ENCODE measurements at places on chromosomes 5 and 9.

GRCh38 chr9:120692901-120693699 is 21.2 kb downstream of the MEGF9 start:
- no peak for DNase-seq

- peak; percentile 75 for DNase-seq
These were observed 34.6 kb downstream of the SPARC start for GRCh38 chr5:151651997-151652645.

GRCh38 chr5:177403102-177403791 is 2.8 kb upstream of the PFN3 start:
- peak; percentile 55 for DNase-seq

DNA sequence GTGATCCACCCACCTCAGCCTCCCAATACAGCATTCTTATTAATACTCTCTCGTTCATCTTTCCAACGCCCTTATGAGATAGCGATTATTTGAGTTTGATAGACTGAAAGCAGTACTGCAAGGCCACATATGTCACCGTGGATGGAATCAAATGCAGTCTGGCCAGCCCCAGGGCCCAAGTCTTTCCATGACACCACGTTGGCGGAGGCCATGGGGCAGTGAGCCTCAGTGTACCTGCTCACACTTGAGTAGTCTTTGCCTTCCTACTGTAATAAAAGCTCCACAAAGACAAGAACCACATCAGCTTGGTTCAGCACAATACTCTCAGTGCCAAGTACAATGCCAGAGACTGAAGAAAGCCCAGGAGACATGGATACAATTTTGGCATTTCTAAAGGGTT is 88.5 kb downstream of the TTLL11 start:
- DNase-seq: no peak

GRCh38 chr9:34211395-34211794 is 32.6 kb downstream of the UBAP1 start:
- DNase-seq: no peak

GRCh38 chr5:67094476-67095300 is 101.9 kb downstream of the CD180 start:
- no peak for DNase-seq

DNA sequence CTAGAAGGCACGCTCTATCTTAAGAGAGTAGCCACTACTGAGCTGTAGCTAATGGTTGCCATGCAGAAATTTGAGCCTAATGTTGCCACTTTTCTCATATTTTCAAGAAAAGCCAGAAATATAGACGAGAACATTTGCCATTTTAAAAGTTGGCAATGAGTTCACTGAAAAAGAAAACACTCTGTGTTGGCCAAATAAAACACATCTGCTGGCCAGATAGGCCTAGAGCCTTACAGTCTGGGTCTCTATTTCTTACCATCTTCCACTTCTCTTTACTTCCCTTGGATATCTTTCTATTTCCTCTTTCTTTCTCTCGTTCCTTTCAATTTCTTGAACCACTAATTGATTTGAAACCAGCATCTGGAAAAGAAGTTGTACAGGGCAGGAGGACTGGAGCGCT is 36.6 kb upstream of the VCAN start:
- no peak for DNase-seq

- no peak for DNase-seq
These were observed 264.5 kb upstream of the CDH6 start for GRCh38 chr5:30928956-30929355.

DNA sequence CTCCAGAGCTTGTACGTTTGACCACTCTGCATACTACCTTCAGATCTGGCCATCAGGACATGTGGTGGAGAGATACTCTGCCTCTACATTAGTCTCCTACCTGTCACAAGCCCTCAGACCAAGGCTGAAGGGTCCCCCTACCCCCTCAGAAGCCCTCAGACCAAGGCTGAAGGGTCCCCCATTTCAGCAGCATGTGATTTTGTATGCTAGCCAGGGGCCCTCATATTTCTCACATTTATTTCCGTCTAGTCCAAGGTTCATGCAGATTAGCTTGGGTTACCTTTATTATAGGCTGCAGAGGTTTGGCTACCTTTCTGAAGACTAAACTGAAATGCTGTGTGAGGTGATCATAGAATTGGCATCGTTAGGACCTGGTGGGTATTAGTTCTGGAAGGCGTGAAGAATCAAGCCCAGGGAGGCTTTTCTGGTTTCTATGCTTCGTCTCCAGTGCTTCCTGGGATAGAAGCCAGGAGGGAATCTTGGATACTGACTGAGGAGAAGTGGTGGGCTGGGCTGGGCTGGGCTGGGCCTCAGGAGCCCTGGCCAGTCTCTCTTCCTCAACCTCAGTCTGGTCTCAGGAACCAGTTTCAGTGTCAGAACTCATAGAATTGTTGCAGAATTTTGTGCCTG is 2.8 kb downstream of the SMIM32 start:
- DNase-seq: no peak

- no peak for DNase-seq
These were observed 181.7 kb upstream of the S1PR3 start for GRCh38 chr9:88809355-88810161.

DNA sequence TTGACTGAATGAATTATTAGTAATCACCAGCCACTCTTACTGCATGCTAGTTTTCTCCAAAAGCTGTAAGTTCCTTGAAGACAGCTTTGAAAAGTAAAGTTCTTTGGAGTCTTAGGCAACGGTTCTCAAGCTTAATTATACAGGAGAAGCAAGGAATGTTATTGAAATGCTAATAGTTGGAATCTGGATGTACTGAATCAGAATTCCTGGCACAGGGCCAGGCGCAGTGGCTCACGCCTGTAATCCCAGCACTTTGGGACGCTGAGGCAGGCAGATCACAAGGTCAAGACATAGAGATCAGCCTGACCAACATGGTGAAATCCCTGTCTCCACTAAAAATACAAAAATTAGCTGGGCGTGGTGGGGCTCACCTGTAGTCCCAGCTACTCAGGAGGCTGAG is 33.4 kb downstream of the GRIA1 start:
- no peak for DNase-seq

GRCh38 chr9:98091735-98092612 is 27.0 kb downstream of the TRIM14 start:
- DNase-seq: no peak

GRCh38 chr9:37486616-37487548 is 1.1 kb downstream of the POLR1E start:
- DNase-seq: no peak

GRCh38 chr5:107634981-107635848 is 35.5 kb downstream of the EFNA5 start:
- DNase-seq: no peak

DNA sequence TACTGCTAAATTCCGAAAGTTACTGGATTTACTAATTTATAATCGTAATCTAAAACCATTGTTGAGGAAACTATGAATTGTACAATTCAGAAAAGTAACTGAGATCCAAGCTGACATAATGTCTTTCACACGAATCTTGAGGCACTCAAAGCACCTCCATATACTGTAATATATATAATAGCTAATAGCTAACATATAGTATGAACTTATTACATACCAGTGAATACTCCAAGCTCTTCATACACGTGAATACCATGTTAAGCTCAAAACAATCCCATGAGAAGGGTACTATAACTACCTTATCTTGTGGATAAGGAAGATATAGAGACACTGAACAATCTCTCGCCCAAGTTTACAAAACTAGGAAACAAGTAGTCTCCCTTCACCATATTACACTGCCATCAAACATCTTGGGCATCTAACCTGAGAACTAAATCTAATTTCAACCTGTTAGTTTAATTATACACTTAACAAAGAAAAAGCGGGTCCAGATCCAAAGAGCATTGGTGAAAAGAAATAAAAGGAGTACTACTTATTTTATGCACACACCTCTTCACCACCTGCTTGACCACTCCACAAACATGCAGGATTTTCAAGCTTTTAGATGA is 1.0 kb downstream of the NUDCD2 start:
- no peak for DNase-seq

DNA sequence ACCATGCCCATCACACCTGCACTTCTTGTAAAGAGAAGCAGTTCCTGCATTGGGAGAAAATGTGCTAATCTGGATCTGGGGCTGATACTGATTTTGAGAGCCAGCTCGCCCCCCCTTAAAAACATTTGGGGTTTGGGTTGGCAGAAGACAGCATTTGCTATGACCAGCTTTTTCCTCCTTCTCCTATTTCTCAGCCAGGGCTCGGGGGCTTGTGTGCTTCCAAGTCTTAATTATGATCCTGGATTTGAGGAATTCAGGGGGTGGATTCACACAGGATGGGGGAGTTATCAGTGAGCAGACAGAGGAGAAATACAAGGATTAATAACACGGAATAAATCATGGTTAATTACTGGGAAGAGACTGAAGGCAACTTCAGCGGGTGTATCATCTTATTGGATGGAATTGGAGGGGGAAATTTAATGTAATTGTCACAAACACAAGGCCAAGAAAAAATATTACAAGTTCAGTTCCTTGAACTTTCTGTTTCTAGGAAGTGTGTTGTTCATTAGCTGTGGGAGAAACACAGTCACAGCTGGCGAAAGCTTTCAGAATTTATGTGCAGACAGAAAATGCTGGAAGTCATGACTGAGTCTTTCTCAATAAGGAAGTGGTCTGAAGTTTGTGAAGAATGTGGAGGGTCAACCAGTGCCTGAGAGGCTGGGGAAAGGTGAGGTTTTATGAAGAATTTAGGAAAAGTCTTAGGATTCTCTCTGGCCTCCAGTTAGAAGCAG is 15.3 kb downstream of the C9orf152 start:
- DNase-seq: no peak

DNA sequence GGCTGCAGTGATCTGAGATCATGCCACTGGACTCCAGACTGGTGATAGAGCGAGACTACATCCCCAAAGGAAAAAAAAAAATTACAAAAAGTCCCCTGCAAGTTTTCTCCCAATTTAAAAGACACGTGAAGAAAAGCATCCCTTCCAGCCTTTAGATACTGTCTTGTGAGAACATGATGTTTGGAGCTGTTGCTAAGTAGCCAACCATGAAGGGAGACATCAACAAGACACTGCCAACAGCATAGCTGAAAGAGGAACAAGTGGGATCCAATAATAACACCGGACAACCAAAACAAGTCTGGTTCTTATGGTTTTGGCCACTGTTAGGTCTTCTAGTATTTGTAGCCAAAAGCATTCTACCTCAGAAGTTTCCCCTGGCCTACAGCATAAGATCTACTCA is 118.9 kb upstream of the CCDC180 start:
- no peak for DNase-seq

- DNase-seq: no peak
These were observed 125.1 kb upstream of the CLINT1 start for GRCh38 chr5:157983906-157984551.

- DNase-seq: no peak
These were observed 13.7 kb upstream of the RHOBTB3 start for GRCh38 chr5:95717439-95717838.

DNA sequence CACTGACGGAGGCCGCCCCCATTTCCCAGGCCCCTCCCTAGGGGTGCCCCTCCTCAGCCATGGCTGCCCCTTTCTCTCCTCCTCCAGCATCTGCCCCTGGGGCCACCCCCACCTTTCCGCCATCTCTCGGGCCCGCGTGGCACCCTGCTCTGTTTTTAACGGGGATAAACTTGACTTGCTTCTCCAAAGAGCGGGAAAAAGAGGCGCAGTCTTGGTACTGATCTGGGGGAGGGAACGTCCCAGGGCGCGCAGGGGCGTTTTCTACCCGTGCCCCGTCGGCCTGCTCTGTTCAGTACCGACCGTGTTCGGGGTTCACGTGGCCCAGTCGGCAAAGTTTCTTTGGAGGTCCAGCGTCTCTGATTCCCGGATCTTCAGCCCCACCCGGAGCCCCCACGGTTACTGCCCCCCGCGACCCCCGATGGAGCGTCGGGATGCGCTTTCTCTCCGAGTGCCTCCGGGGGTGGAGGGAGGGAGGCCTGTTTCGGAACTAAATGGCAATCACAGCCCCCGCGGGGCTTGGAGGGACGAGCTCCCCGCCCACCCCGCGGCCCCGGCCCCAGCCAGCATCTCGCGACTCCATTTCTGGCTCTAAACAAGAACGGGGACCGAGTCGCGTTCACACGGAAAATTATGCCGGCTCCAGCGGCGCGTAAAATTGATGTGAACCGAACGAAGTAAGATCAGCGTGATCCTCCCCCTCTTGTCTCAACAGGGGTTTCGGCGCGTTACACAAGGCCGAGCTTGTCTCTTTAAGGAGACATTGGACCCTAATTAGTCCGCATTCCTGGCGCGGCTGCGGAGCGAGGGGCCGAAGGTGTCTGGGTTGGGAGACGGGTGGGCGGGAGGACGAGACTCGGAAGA is 1.1 kb upstream of the TLE4 start:
- peak; percentile 66 for DNase-seq

GRCh38 chr5:43179836-43180235 is 12.2 kb upstream of the NIM1K start:
- DNase-seq: no peak

GRCh38 chr5:457195-457961 is 14.4 kb downstream of the EXOC3 start:
- DNase-seq: no peak

DNA sequence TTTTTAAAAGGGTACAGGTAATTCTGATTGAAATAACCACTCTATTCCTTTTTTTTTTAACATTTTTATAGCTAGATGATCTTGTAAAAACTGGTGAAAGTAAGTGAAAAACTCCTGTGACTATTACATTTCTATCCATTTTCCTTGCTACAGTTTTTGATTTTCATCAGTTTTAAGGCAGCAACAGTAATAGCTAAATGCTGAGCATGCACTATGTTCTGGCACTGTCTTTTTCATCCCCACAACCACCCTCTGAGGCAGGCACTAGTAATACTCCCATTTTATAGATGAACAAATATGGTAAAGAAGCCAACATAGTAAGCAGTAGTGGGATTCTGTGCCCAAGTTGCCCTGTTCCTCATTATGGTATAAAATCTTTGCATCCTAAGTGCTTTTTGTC is 113.0 kb upstream of the IL7R start:
- no peak for DNase-seq

DNA sequence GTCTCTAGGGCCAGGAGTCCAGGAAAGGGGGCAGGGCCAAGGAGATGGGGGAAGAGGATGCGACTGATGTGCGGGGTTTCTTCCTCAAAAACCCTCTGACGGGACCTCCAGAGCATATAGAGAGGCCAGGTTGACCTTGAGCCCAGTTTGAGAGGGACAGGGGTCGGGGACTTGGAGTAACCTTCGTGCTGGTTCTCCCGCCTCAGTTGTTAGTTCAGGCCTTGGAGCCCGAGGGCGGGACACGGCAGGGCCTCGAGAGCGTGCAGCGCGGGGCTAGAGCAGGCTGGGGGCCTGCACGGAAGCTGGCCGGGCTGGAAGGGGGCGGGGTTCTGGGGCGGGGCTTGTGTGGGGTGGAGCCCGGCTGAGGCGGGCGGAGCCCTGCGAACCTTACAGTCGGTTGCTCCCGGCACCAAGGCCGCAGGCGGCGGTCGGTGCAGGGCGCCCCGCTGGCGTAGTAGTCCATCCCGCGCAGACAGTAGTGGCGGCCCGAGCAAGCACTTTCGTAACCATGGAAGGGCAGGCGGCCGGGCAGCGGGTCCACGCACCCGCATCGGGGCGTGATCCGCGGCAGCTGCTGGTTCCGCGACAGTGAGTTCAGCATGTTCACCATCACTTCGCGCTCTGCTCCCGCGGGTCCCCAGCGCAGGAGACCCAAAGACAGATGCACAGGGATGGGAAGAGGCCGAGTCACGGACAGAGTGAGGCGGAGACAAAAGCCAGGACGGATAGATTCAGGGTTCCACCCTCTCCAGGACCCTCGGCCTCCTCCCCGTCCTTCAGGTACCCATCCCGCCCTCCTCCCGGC is 4.0 kb upstream of the MYORG start:
- DNase-seq: peak; percentile 79

Measured in stimulated activated naive CD8-positive, alpha-beta T cell treated with anti-CD3 and anti-CD28 coated beads, Interleukin-15, Interleukin-2, amounts not matched to agents 100 U/mL and 50 U/mL, for 24 hours (primary cell).